A673 (cell line): ENCODE measurements at places on chromosomes 3 and 15. TPM values are rescaled to one million over a fixed set of nuclear protein-coding genes. Genes with fewer than 3 reads are reported as not detected.

DNA sequence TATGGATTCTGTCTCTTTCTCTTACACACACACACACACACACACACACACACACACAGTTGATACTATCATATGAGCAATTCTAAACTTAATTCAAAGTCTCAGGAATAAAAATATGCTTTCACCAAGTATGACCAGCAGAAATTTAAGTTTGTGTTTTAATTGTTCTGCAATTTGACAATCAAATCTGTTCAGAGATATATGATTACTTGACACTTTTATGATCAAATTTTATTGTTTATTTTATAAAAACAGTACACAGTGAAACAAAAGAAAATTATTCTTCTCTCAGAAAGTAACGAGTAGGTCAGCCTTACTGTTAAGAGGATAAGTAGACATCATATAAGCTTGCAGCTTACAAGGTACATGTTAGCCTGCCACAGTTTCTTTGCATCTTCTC is 114.3 kb downstream of the NEK10 start:
- no peak for DNase-seq

DNA sequence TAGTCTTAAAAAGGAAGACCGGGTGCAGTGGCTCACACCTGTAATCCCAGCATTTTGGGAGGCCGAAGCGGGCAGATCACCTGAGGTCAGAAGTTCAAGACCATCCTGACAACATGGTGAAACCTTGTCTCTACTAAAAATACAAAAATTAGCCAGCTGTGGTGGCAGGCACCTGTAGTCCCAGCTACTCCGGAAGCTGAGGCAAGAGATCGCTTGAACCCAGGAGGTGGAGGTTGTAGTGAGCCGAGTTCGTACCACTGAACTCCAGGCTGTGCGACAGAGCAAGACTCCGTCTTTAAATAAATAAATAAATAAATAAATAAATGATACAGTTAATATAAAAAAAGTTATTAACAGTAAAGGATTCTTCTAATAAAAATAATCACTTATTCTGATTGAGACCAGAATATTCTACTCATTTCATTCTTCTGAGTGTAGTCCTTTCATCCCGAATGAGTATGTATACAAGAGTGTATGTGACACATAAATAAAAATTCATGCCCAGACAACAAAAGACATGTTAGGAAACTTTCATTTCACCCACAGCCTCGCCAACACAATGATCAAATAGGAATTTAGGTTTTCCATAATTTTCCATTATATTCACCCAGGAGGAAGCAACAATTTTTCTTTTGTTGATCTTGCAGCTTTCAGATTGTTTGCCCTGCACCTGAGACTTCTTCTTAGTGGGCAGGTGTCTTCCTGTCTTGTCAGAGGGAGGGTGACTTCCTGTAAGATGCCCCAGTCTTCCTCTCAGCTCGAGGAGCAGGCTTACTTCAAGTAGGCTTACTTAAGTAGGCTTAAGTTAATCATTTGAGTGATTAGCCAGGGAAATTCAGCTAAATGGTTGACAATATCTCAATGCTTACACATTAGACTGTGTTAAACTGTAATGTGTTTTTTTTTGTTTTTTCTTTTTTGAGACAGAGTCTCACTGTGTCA is 7.8 kb upstream of the NUP210 start:
- DNase-seq = no peak

Gene KIF7
- 9.5 and 11.3 TPM in 2 replicates for total RNA-seq

- peak; percentile 51 for DNase-seq
Observed at GRCh38 chr3:172449466-172450149, 1.4 kb upstream of the GHSR start.

GRCh38 chr3:13536432-13536831 is 12.5 kb upstream of the FBLN2 start:
- no peak for DNase-seq

DNA sequence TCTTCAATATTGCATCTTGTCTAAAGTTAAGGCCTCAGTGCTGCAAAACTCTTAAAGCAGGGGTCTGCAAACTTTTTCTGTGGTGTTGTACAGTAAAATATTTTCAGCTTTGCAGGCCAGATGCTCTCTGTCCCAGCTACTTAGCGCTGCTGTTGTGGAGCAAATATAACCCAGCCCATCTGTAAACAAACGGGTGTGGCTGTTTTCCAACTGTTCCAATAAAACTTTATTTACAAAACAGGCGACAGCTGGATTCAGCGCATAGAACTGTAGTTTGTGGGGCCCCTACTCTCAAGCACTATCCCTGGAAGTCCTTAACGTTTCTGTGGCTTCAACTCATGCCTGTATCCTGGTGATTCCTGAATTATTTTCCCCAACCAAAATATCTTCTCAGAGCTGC is 365.0 kb downstream of the FOXP1 start:
- no peak for DNase-seq

Gene RFTN1
- total RNA-seq = 0.60 and 1.2 TPM in 2 replicates

Gene DUOX1
- total RNA-seq = 1.4 and 1.7 TPM in 2 replicates

Gene PLA1A
- total RNA-seq = not detected in 2 replicates

DNA sequence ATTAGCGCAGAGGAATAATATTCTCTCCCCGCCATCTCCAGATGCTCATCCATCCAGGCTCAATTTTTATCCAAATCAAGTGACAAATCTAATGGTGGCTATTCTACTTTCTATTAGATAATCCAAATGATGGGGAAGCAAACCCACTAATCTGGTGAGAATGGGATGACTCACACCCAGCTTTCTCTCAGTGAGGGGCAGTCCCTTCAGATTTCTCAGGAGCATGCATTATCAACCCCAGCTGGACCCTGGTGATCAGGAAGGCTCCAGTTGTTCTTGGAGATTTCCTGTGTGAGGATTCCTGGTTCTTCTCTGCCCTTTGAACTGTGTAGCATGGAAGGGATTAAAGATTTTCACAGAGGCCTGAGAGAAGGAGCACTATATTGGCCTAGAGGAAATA is 358.0 kb downstream of the WDR72 start:
- no peak for DNase-seq

- DNase-seq = no peak
Observed at GRCh38 chr3:38950581-38950980, 101.2 kb downstream of the SCN11A start.
